ENCODE measurements at places on chromosomes 12 and 14. TPM values are rescaled to one million over a fixed set of nuclear protein-coding genes. Genes with fewer than 3 reads are reported as not detected.

The PIANP gene
- 3.9 TPM for total RNA-seq

The OR4Q3 gene
- not detected for total RNA-seq

GRCh38 chr12:45200491-45201043 is 15.3 kb upstream of the ANO6 start:
- H3K27ac ChIP-seq: no peak overlapping the region
- H3K36me3 ChIP-seq: no peaks in the 10 kb centered on the region
- H3K4me3 ChIP-seq: no peak overlapping the region
- no peak for DNase-seq

The PROX2 gene
- not detected for total RNA-seq

The ZC2HC1C gene
- total RNA-seq: 1.0 TPM

DNA sequence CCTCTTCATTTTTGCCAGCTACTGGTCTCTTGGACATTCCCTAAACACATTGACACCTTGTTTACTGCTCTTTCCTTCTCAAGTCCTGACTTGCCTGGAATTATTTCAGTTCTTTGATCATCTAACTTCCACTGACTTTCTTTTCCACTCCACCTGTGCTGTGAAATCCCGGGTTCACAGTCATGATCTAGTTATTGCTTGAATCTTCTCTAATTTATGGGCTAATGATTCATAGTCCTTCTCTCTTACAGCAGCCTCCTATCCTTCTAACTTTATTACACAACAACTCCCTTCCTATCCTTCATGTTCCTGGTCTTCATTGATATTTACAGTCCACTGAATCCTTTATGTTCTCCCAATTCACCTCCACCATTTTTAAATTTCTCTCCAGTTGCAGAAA is 260.1 kb downstream of the C12orf75 start:
- no peaks in the 10 kb centered on the region for H3K27me3 ChIP-seq
- H3K4me3 ChIP-seq: no peak overlapping the region
- H3K27ac ChIP-seq: no peak overlapping the region
- no peak for DNase-seq
- H3K36me3 ChIP-seq: no peaks in the 10 kb centered on the region

DNA sequence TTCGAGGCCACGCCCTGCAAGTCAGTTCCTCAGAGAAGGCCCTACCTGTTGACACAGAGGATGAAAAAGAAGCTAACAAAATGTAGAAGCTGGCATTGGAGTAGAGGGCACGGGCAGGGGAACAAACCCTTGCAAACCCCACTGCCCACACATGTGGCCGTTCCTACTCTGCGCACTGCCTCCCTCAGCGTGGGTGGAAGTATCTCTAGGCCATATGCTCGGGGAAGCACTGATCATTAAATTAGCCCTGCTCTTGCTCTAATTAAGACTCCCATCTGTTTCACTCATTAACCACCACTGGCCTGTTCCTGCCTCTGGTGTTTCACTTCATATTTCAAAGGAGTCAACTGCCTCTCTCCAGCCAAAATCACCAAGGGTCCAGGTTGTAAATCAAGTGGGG is 201.2 kb upstream of the SFSWAP start:
- no peaks in the 10 kb centered on the region for H3K4me1 ChIP-seq
- H3K27me3 ChIP-seq: no peaks in the 10 kb centered on the region
- DNase-seq: no peak
- H3K36me3 ChIP-seq: no peaks in the 10 kb centered on the region
- H3K27ac ChIP-seq: no peak overlapping the region
- H3K4me3 ChIP-seq: no peak overlapping the region

DNA sequence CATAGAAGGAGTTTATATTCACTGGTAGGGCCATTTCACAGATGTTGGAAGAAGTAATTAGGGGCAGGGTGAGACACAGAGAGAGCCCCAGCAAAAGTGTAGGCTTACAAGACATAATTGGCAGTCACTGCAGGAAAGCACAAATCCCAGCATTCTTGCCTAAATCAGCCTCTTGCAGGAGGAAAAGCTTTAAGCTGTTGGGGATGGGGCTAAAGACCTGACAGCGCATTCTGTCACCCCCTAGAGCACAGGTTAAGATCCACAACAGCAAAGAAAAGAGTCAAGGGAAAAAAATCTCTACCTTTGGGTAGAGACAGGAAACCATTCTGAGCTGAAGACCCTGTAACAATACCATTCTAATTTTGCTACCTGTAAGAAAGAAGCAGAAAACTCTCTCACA is 409.0 kb downstream of the DAD1 start:
- DNase-seq: no peak
- peaks cover 7% of the 10 kb centered on the region for H3K27me3 ChIP-seq
- H3K27ac ChIP-seq: no peak overlapping the region
- no peak overlapping the region for H3K4me3 ChIP-seq

The VWF gene
- total RNA-seq: 0.13 TPM

DNA sequence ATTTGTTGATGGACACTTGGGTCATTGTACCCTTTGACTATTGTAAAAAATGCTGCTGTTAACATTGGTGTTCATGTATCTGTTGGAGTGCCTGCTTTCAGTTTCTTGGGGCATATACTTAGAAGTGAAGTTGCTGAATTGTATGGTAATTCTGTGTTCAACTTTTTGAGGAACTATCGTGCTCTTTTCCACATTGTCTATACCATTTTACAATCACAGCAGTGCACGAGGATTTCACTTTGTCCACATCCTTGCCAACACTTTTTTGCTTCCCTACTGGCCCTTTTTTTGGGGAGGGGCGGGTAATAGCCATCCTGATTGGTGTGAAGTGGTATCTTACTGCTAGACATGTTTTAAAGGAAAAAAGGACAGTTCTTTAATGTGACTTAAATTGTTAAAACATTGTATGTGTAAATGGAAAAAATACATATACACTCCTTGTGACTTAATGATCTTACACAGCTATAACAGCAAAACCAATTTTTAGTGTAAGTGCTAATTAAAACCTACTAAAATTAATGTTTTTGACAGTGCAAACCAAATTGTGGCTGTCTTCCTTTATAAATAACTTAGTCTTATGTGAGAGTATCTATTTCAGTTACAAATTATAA is 52.7 kb downstream of the WNK1 start:
- no peak overlapping the region for H3K4me3 ChIP-seq
- no peaks in the 10 kb centered on the region for H3K36me3 ChIP-seq
- H3K27ac ChIP-seq: no peak overlapping the region
- no peaks in the 10 kb centered on the region for H3K27me3 ChIP-seq
- H3K4me1 ChIP-seq: peaks cover 53% of the 10 kb centered on the region

The SERPINA5 gene
- total RNA-seq: not detected

DNA sequence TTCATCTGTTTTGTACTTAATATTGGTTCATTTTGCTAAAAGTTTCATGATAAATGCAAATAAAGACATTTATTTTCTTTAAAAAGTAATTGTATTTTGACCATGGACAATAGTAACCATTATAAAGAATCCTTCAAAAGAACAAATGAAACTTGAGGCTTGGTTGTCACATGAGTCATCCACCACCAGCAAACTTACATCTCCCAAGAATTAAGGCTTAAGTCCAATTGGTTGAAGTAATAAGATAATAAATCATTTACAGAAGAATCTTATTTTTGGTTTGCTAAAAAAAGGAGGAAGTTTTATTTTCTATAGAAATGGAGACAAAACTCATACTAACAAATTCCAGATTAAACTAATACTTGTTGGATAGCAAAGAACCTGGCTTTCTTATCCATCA is 84.8 kb upstream of the KITLG start:
- no peak overlapping the region for H3K27ac ChIP-seq
- no peaks in the 10 kb centered on the region for H3K4me1 ChIP-seq
- no peaks in the 10 kb centered on the region for H3K36me3 ChIP-seq
- no peak overlapping the region for H3K4me3 ChIP-seq
- H3K27me3 ChIP-seq: no peaks in the 10 kb centered on the region

- peaks cover 42% of the 10 kb centered on the region for H3K4me1 ChIP-seq
- H3K4me3 ChIP-seq: peak overlapping the region; percentile 14
- no peak for DNase-seq
- H3K36me3 ChIP-seq: no peaks in the 10 kb centered on the region
- no peak overlapping the region for H3K27ac ChIP-seq
- H3K27me3 ChIP-seq: no peaks in the 10 kb centered on the region
These were observed 3.3 kb downstream of the SLC39A9 start for GRCh38 chr14:69401841-69402240.

- peak; percentile 87 for DNase-seq
- no peak overlapping the region for H3K4me3 ChIP-seq
- H3K36me3 ChIP-seq: no peaks in the 10 kb centered on the region
- H3K27me3 ChIP-seq: peaks cover 26% of the 10 kb centered on the region
- H3K27ac ChIP-seq: no peak overlapping the region
These were observed 56.3 kb downstream of the SPTB start for GRCh38 chr14:64823305-64823861.

DNA sequence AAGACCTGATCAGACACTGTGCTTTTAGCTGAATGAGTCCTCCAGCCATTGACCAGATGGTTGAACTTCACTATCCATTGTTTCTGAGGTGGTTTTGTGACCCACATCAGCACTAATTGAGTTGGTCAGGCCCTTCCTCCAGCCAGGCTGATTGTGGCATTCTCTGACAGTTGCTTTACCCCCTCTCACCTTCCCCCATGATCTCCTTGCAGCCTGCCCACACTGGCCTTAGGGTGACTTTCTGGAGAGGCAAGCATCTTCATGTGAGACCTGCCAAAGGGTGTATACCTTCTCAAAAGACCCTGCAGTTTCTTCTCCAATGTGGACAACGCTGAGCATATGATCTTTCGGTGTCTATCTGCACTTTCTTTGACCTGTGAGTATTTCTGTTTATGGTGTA is 83.9 kb downstream of the GPATCH2L start:
- no peaks in the 10 kb centered on the region for H3K4me1 ChIP-seq
- DNase-seq: no peak
- H3K27me3 ChIP-seq: no peaks in the 10 kb centered on the region

Data from osteocyte (in vitro differentiated cells).